ENCODE measurements at places on chromosomes 7 and 10.

DNA sequence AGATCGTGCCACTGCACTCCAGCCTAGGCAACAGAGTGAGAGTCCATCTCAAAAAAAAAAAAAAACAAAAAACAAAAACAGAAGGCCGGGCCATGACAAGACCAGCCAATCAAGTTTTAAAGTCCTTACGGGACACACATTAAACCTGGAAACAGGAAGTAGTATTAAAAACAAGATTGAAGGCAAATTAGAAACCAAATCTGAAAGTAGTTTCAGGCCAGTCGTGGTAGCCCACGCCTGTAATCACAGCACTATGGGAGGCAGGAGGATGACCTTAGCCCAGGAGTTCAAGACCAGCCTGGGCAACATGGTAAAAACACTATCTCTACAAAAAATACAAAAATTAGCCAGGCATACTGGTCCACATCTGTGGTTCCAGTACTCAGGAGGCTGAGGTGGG is 18.1 kb downstream of the PSAP start:
- DNase-seq = no peak

DNA sequence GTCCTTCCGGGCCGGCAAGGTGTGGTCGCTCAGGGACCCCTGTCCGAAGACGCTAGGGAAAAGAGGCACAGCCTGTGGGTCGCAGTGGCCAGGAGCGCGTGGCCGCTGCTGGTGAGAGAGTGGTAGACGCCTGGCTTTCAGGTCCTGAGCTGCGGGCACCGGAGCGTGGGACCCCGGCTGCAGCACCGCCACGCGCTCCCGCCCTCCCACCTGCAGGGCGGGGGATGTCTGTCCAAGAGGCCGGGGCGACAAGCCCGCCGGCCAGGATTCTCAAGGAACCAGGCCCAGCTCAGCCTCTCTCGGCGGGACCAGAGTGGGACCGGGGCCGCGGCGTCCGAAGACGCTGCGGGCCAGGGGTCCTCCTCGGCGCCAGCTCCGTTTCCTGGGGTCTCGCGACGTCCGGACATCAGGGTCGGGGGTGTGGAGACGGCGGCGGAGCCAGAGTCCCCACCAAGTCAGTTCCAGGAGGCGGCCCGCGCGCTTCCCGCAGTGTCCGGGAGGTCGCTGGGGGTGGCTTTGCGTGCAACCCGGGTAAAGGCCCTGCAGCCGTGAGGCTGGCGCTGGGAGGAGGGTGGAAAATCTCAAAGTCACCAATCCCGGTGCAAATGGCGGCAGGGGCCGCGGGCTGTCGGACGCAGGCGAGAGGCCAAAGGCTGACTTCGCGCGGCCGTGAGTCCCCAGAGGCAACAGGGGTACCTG is 5.5 kb downstream of the ZNF503 start:
- DNase-seq = no peak

GRCh38 chr10:28214219-28214618 is 88.6 kb downstream of the MPP7 start:
- DNase-seq = no peak

GRCh38 chr10:18021725-18022480 is 70.2 kb downstream of the SLC39A12 start:
- no peak for DNase-seq

- DNase-seq = no peak
Observed at GRCh38 chr7:69684369-69685292, 86.4 kb downstream of the AUTS2 start.

DNA sequence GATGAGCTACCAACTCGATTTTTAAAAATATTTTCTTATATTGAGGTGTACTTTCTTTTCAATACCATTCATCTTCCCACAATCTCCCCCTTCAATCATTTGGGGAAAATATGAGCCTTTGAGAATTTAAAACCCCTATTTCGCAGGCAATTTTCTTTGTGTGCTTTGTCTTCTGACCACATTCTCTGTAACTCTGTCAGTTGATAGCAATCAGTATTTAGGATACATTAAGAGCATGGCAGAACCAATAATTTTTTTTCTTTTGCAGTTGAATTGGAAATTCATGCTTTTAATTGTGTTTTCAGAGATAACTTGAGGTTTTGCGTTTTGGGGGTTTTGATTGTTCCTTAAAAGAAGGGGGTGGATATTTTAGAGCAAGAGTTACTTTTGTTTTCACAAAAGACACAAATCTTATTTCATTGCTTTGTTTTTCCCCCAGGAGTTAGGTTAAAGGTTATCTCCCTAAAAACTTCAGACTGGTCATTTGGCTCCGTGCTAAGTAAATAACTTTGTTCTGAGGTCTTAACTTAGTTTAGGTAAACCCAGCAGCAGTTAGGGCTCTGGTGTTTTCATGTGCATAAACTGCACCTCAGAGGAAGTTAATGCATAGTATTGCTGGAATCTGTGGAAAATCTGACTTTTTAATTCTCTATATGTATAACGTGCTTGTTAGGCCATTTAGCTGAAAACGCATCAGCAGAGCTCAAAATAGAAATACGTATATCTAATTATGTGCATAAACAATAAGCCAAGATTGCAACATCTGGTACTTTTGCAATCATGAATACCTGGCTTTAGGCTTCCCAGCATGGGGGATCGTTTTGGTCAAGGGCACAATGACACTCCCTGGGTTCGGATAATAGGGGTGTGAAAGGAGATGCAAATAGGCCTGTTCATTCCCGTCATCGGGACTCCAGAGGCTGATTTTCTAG is 676.4 kb upstream of the ANKRD30A start:
- DNase-seq = no peak

DNA sequence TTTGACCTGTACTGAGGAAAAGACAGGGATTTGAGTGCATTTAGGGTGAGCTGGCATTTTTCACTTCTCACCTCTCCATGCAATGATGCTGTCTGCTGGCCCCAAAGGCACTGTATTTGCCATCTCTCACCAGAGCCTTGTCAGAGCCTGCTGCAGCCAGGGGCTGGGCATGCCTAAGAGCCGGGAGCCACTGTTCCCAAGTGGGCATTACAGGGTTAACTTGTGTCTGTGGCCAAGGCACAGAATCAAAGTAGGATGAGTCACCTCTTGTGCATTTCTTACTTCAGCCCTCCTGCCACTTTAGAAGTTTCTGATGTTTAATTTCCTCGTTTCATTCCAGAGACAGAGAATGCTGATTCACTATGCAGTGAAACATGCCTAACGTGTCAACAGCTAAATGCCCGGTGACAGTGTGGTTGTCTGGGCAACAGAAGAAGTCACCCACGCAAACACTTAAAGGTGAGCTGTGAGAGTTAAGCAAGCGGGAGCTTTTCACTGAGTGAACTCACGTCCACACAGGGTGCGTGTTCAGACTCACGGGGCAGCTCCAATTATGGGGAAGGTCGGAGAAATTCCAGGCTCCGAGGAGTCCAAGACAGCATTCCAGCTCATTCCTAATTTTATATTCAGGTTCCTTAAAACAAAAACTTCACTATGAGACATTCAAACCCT is 57.1 kb upstream of the IGFBP3 start:
- peak; percentile 99 for DNase-seq

DNA sequence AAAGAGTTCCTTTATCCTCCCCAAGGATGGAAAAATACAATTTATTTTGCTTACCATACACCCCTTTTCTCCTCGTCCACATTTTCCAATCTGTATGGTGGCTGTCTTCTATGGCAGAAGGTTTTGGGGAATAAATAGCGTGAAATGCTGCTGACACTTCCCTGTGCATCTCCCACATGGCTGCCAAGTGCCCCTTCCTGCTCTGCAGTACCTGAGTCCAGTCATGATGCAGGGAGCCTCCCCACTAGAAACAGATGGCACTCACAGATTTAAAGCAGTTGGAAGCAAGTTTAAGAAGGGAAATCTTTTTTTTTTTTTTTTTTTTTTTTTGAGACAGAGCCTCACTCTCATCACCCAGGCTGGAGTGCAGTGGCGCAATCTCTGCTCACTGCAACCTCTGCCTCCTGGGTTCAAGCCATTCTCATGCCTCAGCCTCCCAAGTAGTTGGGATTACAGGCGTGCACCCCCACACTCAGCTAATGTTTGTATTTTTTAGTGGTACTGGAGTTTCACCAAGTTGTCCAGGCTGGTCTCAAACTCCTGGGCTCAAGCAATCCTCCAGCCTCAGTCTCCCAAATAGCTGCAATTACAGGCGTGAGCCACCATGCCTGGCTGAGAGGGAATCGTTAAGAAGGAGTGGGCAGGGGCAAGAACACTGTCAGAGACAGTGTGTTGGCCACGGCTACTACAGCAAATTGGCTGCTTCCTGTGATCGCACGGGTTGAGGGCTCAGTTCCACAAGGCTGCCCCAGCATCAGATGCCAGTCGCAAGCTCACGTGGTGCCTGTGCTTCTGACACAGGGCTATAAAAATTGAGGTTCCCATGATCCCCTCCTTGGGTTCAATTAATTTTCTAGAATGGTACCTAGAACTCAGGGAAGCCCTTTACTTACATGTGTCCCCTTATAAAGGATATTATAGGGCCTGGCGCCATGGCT is 5.3 kb upstream of the PILRA start:
- no peak for DNase-seq

GRCh38 chr7:37684927-37685326 is 1.4 kb downstream of the GPR141 start:
- no peak for DNase-seq

DNA sequence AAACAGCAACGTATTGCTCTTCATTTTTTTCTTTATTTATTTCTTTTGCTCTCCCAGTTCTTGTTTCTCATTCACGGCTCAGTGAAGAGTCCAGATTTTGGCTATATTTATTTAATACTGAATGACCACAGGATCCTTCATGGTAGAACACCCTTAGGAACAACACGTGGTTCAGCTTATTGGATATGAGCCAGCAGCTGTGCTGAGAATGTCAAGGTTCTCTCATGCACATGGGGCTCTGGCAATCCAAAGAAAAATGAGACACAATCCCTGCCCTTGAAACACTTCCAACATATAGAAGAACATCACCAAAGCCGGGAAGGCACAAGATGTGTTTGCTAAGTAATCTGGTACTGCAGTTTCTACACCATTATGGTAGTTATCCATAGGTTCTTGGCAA is 852.9 kb downstream of the SORCS1 start:
- DNase-seq = no peak

- no peak for DNase-seq
Observed at GRCh38 chr7:126690104-126690503, 562.6 kb downstream of the GRM8 start.

GRCh38 chr7:80918399-80918798 is 452 bp downstream of the SEMA3C start:
- DNase-seq = no peak

DNA sequence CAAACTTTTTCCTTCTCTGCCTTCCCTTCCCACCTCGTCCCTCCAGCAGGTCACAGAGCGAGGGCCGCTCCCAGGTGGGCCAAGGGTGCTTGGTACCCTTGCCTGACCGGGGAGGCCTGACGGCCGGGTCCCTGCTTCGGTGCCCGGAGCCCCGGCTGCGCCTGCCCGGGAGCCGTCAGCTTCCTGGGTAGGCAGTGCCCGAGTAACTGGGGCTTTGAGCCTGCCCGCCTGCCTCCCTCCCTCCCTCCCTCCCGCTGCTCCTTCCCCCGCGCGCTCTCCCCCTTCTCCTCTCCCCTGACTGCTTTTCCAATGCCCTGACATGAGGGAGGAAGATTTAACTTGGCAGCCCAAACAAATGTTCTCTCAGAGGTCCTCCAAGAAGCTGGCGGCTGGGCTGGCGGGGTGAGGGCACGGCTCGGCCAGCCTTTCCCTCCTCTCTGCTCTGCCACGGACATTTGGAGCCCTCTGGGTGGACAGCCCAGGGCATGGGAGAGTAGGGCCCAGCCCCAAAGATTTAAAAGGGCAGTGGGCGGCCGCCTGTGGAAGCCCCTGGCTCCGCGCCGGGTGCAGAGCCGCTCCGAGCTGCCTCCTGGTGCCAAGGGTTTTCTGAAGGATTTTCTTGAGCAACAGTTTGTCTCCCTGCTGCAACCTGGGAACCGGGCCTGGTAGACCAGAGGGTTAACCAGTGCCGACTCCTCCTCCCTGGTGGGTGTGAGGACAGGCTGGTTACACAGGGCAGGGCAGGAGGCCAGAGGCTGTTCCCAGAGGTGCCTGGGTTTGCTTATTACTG is 2.0 kb downstream of the ZMIZ1 start:
- DNase-seq = peak; percentile 64

DNA sequence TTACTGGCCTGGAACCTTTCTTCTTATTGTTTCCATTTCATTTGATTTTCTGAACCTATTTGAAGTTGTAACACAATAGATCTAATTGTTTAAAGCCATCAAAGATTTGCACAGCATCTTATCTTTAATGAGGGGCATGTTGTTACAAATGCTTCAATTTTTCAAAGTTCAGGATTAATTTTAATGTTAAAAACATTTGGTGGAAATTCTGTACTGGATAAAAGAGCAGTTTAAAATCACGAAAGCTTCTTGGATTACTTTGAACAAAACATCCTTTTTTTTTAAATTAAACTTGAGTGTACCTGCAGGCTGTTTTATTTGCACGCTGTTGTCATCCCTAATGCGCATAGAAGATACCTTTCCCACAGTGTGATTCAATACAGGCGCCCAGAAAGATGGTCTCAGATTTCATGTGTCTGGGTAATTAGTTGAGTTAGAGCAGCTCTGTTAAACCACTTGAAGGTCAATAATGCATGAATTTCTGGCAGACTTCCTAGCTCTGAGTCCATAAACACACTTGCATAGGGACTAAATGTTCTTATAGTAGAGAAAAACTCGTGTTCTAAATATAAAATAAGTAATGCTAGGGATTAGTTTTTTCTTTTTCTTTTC is 29.3 kb upstream of the DDX50 start:
- peak; percentile 94 for DNase-seq

DNA sequence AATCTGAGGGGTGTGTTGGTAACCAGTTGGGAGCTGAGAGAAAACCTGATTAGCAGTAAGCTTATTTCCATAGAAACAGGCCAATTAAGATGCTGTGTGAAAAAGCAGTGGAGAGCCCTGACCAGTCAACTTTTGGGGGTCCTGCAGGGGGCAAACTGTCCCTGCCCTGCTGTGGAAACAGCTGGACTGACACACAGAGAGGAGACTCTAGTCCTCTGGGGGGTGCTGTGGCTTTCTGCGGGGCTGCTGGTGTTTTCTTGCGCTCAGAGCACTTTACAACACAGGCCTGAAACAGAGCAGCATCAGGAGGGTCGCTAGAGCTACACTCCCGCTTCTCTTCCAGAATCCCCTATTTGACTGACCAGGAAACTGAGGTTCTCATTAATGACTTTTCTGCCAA is 546.9 kb upstream of the GALNT17 start:
- no peak for DNase-seq

GRCh38 chr10:26696786-26697162 is 727 bp upstream of the PDSS1 start:
- DNase-seq = no peak

DNA sequence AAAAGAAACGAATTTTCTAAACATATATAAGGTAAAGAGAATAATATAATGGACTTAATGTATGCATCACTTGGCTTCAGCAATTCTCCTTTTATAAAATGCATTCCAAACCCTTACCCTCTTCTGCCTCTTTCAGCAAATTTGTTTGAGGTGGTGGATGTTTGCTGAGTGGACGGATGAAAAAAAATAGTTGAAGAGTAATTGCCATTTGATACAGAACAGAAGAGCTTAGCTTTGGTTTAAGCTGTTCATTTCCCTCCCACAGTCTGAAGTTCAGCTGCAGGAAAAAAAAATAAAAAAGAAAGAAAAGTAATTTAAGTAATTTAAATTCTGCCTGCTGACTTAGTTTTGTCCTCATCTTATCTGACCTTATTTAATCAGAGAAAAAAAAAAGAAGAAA is 138.6 kb downstream of the GALNT17 start:
- no peak for DNase-seq

Measured in astrocyte (in vitro differentiated cells and primary cell).